ENCODE measurements at places on chromosomes 3 and 15.

DNA sequence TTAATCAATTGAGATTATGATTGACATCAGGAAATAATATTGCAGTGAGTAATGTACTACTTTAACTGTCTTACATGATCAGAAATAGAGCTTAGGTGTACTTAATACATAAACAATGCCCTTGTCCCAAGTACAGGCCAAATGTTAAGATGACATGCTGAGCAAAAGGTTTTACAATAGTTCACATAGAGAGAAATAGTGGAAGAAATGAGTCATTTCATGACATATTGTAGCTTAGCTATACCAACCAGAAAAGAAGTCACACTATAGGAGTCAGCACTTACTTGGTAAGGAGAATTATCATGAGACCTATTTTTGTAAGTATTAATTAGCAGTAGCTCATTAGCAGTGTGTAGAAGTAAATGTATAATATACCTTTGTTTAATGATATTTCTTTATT is 96.4 kb upstream of the NANOGP8 start:
- no peak for DNase-seq

DNA sequence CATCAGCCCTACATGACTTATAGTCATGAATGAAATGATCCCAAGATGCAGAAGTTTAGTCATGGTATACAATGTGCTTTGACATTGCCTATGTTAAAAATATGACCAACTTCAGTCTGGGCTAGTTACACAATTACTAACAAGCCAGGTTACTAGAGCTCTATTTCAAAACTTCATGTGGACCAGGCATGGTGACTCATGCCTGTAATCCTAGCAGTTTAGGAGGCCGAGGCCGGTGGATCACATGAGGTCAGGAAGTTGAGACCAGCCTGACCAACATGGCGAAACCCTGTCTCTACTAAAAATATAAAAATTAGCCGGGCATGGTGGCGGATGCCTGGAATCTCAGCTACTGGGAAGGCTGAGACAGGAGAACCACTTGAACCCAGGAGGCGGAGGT is 613.0 kb downstream of the CADM2 start:
- no peak for DNase-seq

GRCh38 chr3:18809640-18810305 is 338.5 kb upstream of the KCNH8 start:
- DNase-seq: no peak

- DNase-seq: no peak
Observed at GRCh38 chr3:63095-63765, 133.3 kb upstream of the CHL1 start.

- peak; percentile 19 for DNase-seq
Observed at GRCh38 chr15:45287390-45287956, 35.4 kb downstream of the SLC28A2 start.

GRCh38 chr15:63366451-63366850 is 15.2 kb downstream of the CA12 start:
- no peak for DNase-seq

DNA sequence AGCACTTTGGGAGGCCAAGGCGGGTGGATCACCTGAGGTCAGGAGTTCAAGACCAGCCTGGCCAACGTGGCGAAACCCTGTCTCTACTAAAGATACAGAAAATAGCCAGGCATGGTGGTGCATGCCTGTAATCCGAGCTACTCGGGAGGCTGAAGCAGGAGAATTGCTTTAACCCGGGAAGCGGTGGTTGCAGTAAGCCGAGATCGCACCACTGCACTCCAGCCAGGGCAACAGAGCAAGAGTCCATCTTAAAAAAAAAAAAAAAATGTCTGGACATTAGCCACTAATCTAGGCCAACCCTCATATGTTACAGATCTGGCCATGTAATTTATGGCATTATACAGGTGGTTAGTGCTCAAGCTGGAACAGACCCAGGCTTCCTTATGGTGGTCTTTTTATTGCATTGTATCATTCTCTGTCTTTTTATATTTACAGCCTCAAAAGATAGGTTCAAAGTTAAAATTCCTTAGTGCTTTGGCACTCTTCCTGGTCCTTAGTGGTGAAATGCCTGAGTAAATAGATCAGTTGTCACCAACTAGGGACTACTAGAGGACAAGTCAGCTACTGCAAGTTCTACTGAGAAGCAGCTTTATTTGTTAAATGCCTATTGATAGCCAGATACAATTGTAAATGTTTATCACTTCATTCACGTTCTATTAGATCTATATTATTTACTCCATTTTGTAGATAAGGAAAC is 16.0 kb downstream of the STARD9 start:
- DNase-seq: no peak

DNA sequence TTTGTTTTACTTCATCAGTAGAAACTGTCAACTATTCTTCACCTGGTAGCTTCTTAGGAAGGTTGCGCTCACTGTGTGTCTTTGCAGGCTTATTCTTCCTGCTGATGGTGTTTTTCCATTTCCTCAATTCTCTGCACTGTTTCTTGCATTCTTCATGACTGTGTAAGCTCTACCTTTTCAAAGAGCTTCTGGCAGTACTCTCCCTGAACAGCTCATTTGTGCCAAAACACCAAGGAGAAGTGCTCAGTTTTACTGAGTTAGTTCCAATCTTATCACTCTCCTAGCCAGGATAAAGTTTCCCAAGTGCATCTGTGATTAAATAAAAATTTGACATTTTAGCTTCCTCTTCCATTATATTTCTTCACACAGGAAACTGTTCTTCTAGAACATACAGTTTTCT is 339.8 kb downstream of the EPHA3 start:
- DNase-seq: no peak

DNA sequence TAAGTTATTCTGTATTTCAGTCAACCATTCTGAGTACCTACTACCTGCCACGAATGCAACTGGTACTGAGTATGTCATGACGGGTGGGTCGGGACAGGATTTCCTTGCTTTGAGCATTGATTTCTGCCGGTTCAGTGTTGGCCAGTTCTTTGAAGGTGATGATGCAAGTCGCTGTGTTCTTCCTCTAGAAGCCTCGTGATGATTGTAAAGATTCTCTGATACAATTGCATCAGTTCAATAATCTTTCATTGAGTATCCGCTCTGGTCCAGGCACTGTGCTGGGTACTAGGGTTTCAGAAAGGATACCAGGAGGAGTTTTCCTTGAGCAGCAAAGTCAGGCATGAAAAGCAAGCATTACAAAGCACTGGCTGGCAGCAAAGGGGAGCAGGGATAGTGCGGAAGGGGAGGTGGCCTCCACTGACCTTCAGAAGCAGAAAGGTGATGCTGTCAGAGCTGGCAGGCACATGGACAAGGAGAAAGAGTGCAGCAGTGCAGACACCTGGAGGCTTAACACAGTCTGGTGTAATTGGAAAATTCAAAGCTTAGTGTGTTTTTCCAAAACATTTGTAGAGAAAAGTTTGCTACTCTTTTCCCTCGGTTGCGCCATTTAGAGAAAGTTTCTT is 100.1 kb downstream of the RPL39L start:
- DNase-seq: no peak

DNA sequence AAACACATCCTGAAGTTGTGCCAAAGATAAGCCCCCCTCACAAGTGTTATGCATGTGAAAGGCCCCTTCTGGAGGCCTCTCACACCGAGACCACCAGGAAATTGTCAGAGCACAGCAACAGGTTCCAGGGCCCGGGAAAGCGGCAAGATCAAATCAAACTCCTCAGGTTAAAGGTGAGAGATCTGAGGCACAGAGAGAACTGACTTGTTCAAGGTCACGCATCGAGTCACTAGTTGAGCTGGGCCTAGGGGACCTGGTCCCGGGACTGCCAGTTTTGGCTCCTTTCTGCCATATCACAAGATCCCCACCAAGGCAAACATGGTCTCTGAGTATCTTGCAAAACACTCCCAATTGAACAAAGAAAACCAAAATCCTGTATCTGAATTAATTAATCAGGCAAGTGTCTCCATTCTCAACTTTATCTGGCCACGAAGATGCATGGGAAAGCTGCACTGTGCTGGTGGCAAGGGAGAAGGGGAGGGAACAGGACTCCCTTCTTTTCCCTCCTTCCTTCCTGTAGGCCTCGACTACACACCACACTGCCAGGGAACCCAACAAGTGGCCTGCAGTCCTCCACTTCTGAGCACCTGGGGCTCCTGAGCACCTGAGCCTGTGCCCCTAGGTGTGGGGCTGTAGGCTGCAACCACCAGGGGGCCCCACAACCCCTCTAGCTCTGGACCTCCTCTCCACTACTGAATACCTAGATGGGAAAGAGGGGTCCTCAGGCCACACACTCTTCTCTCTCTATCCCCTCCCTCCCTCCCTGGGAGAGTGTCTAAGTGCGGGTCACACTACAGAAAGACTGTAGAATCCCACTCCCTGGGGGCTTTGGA is 37.3 kb downstream of the ANP32A start:
- DNase-seq: no peak

GRCh38 chr3:63986146-63986545 is 37.1 kb downstream of the PSMD6 start:
- DNase-seq: no peak

DNA sequence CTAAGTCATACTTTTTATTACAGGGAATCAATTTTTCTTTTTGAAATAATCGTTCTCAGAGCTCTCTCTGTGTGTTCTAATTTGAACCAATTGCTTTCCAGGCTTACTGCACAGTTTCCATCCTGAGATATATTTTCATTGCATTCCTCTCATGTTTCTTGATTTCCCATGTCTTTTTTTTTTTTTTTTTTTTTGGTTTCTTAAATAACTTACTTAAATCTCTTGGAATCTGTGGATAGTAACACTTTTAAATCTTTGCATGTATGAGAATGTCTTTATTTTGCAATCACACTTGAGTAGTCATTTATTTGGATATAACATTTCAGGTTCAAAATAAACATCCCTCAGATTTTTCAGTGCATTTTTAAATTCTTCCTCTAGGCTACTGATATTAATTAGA is 14.5 kb upstream of the ABTB1 start:
- no peak for DNase-seq

- no peak for DNase-seq
Observed at GRCh38 chr3:172391592-172392302, 56.5 kb downstream of the GHSR start.

GRCh38 chr3:21877214-21877754 is 126.3 kb upstream of the ZNF385D start:
- DNase-seq: no peak

DNA sequence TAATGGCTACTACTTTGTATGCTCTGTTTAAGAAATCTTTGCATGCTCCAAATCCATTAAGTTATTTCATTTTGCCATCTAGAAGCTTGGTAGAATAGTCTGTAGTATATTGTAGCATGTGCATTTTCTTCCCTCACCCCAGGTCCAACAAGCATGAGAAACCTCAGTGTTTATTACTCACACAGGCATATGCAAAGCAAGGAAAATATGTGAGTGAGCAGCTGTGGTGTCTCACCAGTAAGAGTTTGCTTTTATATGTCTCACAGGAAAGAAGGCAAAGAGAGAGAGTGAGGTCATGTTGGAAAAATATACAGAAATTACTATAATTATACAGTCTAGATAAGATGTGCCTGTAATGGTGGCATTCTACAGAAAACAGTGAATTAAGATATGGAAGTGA is 312.5 kb downstream of the C3orf38 start:
- no peak for DNase-seq

DNA sequence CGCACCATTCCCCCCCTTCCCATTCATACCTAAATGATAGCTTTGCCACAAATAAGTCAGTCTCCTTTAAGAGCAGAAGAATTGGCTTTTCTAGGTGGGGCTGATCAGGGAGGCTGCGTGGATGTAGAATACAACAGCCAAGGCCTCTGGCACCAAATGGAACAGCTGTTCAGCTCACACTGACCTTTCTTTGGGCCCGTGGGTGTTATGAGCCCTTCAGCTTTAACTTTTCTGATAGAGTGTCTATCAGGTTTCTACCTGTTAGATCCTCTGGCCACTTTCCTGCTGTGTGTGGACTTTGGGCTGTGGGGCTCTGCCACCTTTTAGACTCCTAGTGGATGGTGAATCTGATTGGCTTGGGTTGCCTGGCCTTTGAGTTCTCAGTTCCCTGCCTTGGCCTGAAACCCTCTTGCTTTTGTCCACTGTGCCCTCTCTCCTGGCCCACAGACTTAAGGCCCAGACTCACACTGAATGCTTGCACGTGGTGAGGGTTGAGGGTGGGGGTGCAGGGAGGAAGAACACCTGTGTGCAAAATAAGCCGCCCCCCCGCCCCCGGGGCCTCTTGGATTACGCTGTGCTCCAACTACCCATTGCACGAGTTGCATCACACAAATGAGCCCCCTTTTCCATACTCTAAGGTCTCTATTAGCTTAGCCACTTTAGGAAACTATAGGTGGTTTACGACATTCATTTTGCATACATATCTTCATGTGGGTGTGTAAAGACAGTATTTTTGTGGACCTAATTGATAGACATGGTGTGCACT is 1.3 kb upstream of the RFX7 start:
- peak; percentile 22 for DNase-seq

GRCh38 chr3:57116501-57116900 is 48.7 kb downstream of the IL17RD start:
- no peak for DNase-seq

DNA sequence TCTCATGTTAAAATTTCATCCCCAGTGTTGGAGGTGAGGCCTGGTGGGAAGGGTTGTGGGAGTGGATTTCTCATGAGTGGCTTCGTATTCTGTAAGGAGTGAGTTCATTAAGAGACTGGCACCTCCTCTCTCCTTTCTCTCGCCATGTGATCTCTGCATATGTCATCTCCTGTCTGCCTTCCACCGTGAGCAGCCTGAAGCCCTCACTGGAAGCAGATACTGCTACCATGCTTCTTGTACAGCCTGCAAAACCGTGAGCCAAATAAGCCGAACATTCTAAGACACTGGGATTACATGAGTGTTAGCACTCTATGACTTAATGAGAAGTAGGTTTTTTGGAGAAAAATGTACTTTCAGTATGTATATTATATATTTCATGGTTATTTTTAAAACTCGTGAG is 6.8 kb upstream of the GABPB1 start:
- DNase-seq: no peak

- peak; percentile 1 for DNase-seq
Observed at GRCh38 chr15:59138243-59138642, 33.3 kb downstream of the CCNB2 start.

DNA sequence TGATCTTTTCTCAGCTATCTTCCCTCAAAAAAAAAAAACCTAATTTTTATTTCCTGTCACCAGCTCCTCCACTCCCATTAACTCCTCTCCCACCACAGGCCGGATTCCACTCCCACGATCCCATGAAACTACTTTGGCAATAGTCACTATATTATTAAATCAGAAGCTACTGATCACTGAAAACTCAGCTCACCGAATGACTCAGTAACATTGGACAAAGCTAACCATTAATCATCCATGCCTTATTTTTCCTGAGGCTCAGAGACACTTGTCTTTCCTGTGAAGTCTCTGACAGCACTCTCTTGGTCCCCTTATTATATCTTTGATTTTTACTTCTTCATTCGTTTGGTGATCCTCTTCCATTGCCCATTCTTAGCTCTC is 260.2 kb downstream of the CGGBP1 start:
- no peak for DNase-seq

DNA sequence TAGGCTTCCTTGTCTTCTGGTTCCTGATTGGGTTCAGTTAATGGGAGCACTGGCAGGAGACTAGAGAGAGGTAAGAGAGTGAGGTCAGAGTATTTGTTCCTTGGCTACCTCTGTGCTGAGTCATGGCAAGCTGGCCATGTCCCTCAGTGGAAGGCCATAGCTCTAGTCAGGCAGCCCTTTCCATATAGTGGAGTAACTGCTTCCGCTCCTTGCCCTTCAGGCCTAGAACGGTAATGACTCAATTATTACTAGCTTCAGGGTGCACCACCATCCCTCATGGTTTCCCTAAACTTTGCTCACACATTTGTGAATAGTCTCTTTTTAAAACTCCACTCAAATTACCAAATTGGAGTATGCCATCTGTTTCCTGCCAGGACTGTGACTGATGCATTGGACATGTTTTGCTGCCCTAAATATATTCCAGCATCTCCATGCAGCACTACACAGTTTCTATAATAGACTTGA is 10.5 kb upstream of the ANO10 start:
- no peak for DNase-seq

Measured in NCI-H1092 treated with DMSO at 0.1 percent for 48 hours (cell line).